ENCODE measurements at places on chromosomes 6 and 20. TPM values are rescaled to one million over a fixed set of nuclear protein-coding genes. Genes with fewer than 3 reads are reported as not detected.

DNA sequence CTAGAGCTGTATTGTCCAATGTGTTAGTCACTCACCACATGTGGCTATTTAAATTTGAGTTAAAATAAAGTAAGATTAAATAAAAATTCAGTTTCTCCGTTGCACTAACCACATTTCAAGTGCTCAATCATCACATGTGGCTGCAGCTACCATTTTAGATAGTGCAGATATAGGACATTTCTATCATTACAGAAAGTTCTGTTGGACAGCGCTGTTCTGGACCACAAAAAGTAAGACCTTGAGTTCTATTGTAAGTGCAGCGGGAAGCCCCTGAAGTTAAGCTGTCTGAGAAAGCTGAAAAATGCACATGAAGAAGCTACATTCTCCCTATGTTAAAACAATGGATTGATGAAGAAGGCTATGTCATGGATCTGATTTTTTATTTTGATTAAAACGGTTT lies 1.1 kb downstream of the ORC3 start:
- DNase-seq: no peak

DNA sequence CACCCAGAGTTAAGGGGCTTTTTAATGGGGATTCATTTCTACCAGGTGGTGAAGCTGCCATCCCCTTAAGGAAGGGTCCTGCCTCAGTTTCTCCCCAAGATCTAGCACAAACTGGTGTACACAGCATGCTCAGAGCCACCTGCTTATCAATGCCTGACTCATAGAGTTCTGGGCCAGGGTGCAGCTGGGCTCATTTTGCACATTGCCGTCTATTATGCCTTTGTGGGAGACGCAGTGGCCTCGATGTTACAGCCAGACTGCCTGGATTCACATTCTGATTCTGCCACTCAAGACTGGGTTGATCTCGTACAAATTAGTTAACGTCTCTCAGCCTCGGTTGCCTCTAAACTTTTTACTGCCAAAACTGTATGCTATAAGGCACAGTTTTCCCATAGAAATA lies 365.7 kb downstream of the ZFAND3 start:
- DNase-seq: no peak

- DNase-seq: no peak
Observed at GRCh38 chr20:62860924-62861691, 514 bp downstream of the TCFL5 start.

LY6G5B gene
- polyA plus RNA-seq: 18.7 TPM

PNLDC1 gene
- polyA plus RNA-seq: 0.13 TPM

All from left renal pelvis (tissue), 4 donors.